ENCODE measurements at places on chromosomes 12 and 14.
A peak's percentile ranks its signal among the peaks of the same experiment; 100 is the strongest.

- no peak for DNase-seq
These were observed 79.7 kb upstream of the CCND2 start for GRCh38 chr12:4193821-4194220.

DNA sequence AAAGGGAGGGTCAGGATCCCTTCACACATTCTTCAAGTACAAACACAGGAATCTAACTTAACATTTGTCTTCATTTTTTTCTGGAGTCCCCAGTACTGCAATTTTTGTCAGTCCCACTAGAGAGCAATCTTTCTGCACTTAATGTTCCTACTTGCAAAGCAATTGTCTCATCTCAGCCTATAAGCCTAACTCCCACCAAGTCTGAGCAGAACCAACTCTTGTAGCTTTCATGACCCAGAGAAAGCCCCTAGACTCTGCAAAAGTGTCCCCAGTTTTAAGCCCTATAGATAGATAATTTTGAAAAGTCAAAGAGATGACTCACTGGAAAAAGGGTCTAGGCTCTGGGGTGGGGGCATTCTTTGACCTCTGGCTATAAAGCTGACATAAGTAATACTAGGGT, 1.8 kb upstream of the ZBTB39 start:
- DNase-seq = no peak

DNA sequence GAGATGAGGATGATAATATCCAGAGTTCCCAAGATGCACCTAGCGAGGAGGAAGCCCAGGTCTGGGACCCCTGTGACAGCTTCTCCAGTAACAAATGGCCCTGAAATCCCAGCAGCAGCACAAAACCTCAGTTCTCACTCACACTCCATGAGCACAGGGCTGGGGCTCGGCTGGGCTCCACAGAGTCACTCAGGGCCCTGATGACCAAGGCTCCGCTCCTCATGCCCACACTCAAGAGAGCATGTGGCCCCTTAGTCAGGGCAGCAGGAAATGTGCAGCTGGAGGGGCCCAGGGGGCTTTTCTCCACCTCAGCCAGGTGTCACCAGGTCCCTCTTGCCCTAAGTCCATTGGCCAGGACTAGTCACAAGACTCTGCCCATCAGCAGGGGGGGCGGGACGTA, 242.7 kb upstream of the SFSWAP start:
- no peak for DNase-seq

- no peak for DNase-seq
These were observed 95.8 kb upstream of the SLC35F4 start for GRCh38 chr14:57961786-57962060.

- no peak for DNase-seq
These were observed 228.4 kb upstream of the FLRT2 start for GRCh38 chr14:85301506-85301905.

GRCh38 chr12:121579190-121579791, 1.5 kb downstream of the KDM2B start:
- peak; percentile 60 for DNase-seq

DNA sequence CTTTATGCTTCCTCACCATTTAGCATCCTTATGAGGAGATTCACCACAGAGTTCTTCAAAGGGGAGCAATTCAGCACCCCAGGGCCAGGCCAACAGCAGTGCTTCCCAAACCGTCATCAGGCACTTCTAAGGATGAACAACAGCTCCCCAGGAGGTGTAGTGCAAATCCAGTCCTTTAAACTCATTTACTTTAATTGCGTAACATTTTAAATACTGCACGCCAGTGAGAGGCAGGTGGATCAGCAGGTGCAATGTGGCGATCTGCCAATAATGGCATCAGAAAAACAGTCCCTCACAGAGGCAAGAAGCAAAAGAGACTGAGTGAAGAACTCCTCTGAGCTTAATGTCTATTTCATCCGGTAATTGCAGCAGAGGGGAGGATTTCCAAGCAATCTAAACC, 770.9 kb upstream of the FOXG1 start:
- peak; percentile 29 for DNase-seq

- no peak for DNase-seq
These were observed 11.0 kb downstream of the C12orf76 start for GRCh38 chr12:110037315-110037714.

DNA sequence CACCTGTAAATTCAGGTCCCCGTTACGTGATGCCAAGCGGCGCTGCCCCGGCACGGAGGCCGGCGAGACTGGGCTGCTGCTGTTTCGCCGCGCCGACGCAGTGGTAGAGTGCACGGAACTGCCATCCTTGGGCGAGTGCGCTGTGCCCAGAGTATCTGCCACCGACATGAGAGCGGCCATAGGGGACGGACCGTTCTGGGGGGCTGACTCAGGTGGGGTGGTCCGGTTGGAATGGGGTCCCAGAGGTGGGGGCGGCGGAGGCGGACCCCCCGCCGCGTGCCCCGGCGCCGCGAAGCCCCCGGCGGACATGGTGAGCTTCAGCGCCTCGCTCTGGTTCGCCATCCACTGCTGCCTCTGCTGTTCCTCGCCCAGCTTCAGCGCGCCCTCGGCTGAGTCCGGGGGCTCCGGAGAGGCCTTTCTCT, 2.8 kb downstream of the IRF2BPL start:
- no peak for DNase-seq

DNA sequence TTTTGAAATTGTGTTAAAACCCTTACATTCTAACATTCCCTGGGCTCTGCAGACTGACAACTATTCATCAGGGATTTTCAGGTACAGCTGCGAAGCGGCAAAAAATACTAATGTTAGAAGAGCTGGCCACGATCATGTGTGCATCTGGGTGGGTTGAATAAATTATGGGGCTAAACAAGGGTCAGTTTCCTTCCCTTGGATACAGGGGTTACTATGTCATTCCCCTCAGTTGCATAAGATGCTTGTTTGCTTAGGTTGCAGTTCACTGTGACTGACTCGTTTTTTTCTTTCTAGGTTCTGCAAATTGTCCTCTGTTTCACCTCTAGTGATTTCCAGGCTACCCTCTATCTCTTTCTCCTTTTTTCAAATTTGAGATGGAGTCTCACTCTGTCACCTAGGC, 58.1 kb upstream of the GRIP1 start:
- no peak for DNase-seq

- no peak for DNase-seq
These were observed 14.2 kb downstream of the APPL2 start for GRCh38 chr12:105221583-105222283.

GRCh38 chr12:55901881-55902490, 25.7 kb downstream of the PYM1 start:
- no peak for DNase-seq

Measured in colonic mucosa (tissue), 4 donors.